ENCODE measurements at places on chromosomes 6 and 20.

- DNase-seq = no peak
These were observed 12.8 kb upstream of the BICRAL start for GRCh38 chr6:42769051-42769450.

DNA sequence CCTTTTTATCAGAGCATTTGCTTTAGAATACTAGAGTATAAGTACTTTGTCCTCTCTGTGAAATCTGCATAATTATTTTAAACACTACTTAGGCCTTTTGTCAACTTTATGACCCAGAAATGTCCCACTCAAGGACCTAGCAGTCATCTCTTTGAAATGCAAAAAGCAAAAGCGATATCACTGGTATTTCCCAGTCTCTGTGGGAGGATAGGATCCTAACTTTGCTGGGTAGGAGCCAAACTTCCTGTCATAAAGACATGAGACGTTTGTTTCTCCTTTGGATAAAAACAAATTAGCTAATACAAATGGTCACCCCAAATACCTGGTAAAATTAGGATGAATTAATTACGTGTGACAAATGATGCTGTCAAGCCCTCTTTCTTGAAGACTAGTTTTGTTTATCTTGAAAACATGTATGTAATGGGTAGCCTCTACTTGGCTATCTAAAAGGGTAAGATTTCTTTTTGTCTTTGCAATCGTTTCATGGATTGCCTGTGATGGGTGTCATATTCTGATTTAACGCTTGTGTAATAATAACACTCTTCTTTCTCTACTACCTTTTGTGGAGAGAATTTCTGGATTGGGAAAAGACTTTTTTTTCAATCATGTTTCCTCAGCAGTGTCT, 36.2 kb downstream of the DCDC2 start:
- no peak for DNase-seq

DNA sequence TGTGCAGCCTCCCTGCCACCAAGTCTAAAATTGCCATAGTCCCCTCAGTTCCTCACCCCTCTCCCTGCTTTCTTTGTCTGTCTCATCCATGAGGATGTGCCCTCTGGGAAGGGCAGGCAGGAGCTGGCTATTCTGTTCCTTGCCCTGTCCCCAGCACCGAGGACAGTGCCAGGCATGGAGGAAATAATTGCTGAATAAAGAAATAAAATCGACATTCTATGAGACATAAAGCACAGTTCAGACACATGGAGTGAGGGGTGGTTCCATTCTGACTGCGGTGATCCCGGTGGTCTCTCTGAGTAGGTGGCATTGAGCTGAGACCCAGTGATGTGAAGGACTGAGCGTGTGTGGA, 23.5 kb upstream of the NOL4L start:
- DNase-seq = no peak

GRCh38 chr6:163947276-163947675, 532.8 kb downstream of the QKI start:
- DNase-seq = no peak

DNA sequence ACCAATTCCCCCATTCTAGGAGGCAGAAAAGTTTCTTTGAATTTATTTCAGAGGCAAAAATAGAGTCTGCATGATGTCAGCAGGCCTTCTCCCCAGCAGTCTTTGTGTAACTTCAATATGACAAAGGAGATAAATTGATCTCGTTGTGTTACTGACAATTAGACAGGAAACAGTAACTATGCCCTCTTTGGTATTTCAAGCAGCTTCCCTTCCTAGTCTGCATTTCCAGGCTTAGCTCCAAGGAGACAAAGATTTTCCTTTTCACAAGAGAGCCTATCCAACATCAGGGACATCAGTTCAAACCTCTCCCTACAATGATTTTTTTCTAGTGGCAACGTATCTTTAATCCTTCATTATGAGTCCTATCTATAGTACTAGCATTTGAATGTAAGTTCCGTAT, 245.9 kb upstream of the HSF2 start:
- DNase-seq = no peak

GRCh38 chr20:2692036-2692885, at the start of gene EBF4:
TSS of gene EBF4 (plus strand) at chr20:2692780. CDS start at chr20:2693646, 866 bp downstream.
- DNase-seq = peak; percentile 20
